ENCODE measurements at places on chromosomes 16 and 17.

- DNase-seq, result no peak
Observed at GRCh38 chr17:9203771-9204425, 182.6 kb downstream of the NTN1 start.

DNA sequence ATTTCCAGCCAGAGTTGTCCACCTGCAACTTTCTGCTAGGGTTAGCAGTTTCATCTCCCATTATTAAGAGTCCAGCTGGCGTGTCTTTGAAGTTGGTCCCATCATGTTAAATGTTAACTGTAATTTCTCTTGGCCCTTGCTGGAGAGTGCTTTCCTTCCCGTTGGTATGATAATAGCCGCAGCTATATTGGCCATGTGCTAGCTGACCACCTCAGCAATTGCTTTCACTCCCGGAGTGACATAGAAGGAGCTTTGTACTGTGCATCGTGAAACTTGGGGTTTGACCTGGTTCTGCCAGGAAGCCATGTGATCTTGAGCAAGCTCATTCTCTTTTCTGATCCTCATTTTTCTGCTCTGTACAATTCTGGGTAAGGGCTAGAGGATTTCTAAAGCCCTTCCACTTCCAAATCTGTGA is 81.0 kb upstream of the TBX2 start:
- DNase-seq, result no peak

DNA sequence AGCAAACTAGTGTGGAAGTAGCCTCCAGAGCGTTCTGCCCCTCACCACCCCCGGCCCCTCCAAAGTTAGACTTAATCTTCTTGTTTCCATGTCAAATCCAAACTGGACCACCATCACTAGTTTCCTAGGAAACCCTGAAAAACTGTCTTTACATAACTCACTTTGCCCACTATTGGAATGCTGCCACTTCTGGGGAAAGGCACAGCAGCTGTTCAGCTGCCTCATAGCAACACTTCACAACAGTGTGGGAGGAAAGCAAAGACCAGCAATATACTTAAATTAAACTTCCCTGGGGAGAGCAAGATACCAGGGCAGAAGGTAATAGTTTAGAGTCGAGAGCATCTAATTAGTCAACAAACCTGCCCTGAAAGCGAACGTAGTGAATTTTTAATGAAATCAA is 452.2 kb downstream of the KCNJ2 start:
- peak; percentile 95 for DNase-seq

GRCh38 chr16:75922250-75922649 is 196.0 kb upstream of the CPHXL start:
- DNase-seq, result no peak

DNA sequence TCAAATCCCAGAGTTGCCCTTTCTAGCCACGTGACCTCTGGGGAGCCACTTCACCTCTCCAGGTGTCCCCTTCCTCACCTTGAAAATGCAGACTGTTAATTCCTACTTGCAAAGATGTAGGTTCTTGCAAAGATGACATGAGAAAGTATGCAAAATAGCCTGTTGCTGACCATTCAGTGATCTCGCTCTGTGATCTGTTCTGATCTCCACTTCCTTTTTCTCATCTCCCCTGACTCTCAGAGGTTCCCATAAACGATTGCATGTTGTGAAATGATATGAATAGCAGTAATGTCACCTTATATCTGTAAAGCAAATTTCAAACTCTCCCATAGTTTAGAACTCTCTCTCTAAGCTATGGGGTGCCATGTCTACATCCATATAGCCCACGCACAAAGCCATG is 182.3 kb downstream of the TMEM132E start:
- DNase-seq, result no peak

DNA sequence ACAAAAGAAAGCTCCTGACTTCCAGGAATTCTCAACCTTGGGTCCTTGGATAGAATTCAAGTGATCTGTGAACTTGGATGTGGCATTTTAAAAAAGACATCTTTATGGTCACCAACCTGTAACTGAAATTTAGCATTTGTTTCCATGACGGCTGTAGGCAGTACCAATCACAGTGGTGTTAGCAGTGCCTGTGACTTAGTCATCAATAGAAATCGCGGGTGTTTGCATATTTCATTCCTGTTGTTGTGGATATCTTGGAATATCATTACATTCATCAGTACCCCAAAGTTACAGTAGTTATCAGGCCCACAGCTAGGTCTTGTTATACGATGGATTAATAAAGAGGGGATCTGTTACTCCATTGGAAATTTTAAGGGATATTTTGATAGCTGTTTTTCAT is 81.6 kb downstream of the CMIP start:
- no peak for DNase-seq

- DNase-seq, result no peak
Observed at GRCh38 chr16:82807311-82807710, 180.5 kb downstream of the CDH13 start.

GRCh38 chr16:12655537-12655936 is 148.2 kb downstream of the CPPED1 start:
- DNase-seq, result no peak

- peak; percentile 82 for DNase-seq
Observed at GRCh38 chr17:66691644-66692420, 143.1 kb upstream of the CACNG5 start.

DNA sequence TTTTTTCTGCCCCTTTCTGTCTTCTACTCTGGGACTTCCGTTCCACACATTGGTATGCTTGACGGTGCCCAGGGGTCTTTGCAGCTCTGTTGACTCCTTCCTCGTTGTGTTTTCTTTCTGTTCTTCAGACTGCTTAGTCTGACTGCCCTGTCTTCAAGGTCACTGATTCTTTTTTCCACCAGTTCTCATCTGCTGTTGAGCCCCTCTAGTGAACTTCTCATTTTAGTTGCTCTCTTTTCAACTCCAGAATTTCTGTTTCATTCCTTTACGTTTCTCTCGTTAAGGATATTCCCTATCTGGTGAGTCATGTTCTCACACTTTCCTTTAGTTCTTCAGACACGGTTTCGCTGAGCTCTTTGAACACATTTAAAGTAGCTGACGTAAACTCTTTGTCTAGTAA is 13.8 kb downstream of the GAA start:
- no peak for DNase-seq

DNA sequence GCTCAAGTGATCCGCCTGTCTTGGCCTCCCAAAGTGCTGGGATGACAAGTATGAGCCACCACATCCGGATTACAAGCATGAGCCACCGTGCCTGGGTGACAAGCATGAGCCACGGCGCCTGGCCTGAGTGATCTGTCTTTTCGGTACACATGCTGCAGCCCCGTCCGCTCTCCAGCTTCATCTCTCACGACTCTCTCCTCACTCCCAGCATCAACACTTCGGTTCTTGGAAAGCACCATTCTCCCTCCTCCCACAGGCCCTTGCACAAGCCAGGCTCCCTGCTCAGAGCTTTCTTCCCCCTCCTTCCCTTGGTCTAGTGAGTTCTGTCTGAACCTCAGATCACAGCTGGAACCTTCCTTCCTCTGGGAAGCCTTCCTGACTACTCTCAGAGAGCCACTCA is 6.5 kb upstream of the NCBP3 start:
- no peak for DNase-seq

DNA sequence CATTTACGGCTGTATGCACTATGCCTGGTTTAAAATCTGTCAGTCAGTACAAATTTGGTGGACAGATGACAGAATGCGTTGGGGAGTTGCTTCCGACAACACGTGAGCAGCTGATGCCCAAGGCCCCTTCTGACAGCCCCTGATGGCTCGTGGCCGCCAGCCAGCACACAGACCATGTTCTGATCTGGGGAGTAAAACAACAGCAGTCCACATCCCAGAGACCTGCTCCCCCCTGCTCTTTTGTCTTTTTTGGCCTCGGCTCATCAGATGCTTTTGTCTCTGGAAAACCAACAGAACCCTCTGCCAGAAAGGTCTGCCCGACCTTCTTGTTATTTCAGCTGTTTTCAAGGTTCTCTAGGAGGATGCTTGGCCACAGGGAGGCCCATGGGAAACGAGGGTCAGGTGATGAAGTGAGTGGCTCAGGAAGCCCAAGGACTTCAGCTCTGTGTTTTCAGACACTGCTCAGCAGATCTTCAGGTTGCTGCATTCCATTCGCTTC is 10.8 kb downstream of the ARSG start:
- peak; percentile 78 for DNase-seq

GRCh38 chr16:3858801-3859200 is 21.7 kb downstream of the CREBBP start:
- DNase-seq, result no peak

GRCh38 chr16:23283571-23283970 is 18.5 kb upstream of the SCNN1B start:
- DNase-seq, result no peak

- DNase-seq, result no peak
Observed at GRCh38 chr16:24973809-24974461, 41.2 kb downstream of the ARHGAP17 start.

GRCh38 chr17:9169116-9169515 is 147.8 kb downstream of the NTN1 start:
- no peak for DNase-seq

GRCh38 chr16:28504707-28505404 is 1.8 kb downstream of the IL27 start:
- DNase-seq, result no peak
